ENCODE measurements at places on chromosomes 3 and 15.

DNA sequence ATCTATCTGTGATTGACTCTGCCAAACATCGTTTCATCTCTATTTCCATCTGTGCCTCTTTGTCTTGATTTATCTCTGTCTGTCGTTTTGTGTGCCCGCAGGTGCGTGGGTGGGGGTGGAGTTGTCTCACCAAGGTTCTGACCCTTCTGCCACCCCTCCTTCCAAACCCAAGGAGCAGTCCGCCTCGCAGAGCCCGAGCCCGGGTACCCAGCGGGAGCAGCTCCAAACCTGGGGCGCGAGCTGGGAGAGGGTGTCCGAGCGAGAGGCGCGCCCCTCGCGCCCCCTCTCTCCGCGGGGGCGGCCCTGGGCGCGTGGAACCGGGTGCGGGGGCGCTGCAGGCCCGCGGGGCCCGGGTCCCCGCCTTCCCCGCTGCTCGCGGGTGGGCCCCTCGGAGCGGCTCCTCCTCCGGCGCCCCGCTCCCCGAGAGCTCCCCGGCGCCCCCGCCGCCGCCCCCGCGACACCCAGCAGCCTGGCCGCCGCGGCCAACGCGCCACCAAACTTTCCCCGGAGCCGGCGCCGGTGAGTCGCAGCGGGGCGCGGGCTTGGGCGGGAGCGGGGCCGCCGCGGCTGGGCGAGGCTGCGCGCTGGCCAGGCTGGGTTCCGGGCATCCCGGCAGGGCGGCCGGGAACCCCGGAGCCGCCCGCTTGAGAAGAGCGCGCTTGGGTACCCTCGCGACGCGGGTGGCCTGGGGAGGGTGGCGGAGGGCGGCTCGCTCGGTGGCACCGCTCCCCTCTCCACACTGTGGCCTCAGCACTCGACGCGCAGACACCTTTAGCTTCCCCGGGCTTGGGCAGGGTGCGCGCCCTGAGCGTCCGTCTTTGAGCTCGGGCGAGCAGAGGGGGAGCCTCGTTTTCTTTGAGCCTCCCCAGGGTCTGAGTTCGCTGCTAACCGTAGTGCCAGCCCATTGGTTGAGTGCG, at the start of gene HRH1:
Gene HRH1, plus strand, starts transcription at position 458 of the 917 bp plus-strand sequence. CDS start 104,545 bp downstream, outside the sequence.
- peak; percentile 30 for DNase-seq

GRCh38 chr15:34952481-34952880, 17.1 kb downstream of the AQR start:
- no peak for DNase-seq

DNA sequence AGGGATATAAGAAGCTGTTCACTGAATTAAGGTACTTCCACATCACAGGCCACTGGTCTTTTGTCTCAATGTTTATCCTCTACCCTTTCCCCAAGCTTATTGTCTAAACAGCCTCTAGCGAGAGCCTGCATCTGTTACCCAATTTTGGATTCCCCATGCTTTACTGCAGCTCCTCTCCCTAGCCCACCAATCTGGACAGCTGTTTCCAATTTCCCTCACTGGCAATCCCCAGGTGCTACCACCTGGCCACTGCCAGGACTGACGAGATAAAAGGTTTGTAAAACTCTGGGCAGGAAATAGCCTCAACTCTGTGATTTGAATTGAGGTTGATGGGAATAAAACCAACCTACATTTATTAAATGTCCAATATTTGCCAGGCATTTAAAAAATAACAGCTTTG, 58.0 kb upstream of the TEX9 start:
- no peak for DNase-seq

DNA sequence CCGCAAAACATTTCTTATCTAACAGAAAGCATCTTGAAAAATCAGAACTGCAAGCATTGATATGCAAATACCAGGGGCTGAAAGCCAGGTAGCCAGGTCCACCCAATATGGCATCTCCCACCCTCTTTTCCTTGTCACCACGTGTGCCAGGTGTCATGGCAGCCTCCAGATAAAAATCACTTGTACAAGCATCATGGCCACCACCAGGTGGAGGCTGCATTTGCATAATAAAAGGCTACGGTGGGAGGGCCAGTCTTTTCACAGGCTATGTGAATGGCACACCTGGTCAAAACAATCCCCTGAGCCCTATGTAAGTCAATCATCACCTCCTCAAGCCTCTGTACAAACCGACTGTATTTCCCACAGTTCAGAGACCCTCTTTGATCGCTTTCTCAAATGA, 1233.1 kb upstream of the ALCAM start:
- DNase-seq, result no peak

DNA sequence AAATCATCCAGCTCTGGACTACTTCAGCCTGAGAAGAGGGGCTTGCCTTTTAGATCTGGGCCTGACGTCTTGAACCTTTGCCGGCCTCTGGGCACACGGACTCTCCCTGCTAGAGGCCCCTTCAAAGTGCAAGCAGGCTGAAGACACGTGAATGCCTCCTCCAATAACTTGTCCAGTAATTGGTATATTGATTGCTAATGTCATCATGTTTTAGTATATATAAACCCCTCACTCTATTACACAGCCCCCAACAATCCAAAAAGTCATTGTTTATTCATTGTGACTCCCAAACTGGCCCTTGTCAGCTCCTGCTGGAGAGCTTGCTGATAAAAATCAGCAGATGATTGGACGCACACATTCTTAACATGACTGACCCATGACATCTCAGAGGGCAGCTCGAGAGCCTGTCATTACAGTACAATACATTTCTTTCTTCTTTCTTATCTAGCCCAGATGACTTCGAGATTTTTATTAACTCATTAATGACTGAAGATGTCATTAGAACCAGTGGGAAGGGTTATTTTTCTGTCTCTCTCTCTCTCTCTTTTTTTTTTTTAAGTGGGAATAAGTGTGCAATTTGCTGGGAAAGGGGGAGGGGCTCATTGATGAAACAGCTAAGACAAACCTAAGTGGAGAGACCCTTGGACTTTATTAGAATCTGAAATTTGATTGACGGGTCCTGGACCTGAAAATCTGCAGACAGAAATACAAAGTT, 65.5 kb upstream of the NR2F2 start:
- DNase-seq, result peak; percentile 81

GRCh38 chr3:31743331-31744089, 210.8 kb downstream of the STT3B start:
- DNase-seq, result no peak

- no peak for DNase-seq
Observed at GRCh38 chr3:68210635-68211034, 556.2 kb upstream of the SUCLG2 start.

GRCh38 chr3:137105277-137105977, 147.6 kb downstream of the IL20RB start:
- peak; percentile 74 for DNase-seq

DNA sequence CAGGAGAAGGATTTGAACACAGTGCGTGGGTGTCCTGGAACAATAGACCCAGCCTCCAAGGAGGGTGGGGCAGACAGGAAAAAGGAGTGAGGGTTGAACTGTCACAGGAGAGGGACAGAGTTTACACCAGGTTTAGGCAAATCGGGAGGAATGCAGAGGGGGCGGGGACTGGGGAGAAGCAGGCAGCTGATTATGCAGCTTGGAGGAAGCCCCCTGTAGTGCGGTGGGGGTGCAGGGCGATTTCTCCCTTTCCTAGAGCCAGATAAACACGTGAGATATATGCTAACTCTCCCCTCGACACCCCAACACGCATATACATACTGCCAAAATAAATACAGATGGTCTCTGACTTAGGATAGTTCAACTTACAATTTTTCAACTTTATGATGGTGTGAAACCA, 108.6 kb upstream of the PRR20G start:
- DNase-seq, result no peak

- DNase-seq, result peak; percentile 49
Observed at GRCh38 chr15:96234109-96234892, 96.2 kb upstream of the NR2F2 start.

GRCh38 chr15:34613301-34613700, 29.9 kb upstream of the GOLGA8B start:
- no peak for DNase-seq

DNA sequence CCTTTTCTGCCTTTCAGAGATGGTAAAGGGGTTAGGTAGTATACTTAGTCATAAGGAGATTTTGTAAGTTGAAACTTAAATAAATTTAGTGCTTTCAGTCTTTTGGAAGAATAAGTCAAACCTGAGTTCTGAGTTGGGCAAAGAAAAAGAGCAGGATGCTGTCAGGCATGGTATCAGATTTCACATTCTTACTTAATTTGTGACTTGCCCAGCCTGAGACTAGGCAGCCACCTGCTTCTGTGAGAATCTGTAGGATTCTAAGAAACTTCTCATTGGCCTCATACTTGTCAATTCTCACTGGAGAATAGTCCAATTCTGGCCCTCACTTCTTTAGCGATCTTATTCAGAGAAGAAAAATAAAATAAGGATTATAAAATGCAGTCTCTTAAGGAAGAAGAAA, 577.5 kb downstream of the DIPK2A start:
- DNase-seq, result no peak

- DNase-seq, result no peak
Observed at GRCh38 chr3:191884132-191884531, 423.2 kb downstream of the PYDC2 start.

GRCh38 chr3:133753779-133754164, 7.6 kb downstream of the TF start:
- no peak for DNase-seq

DNA sequence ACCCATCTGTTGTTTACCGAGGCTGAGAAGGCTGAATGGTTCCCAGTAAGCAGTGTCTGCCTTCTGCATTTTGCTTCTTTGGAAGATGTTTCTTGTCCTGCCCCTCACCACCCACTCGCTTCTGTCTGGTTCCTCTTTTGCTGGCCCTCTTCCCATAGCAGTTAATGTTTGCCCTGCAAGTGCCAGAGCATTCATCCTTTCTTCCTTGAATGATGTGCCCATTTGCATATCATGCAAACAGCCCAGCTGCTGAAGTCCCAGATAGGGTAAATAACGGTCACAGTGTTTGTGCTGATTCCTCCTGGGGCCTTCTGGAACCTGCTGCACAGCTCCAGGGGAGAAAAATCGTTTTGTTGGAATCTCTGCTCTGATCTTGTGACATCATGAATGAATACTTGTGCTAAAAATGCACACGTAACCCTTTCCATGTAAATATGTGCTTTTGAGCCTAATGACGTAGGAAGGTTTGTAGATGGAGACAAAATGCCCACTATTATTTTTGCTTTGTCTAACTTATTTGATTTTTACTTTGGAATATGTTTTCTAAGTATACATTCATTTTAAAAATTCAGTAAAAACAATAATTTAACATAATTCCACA, 381.0 kb downstream of the SOX2 start:
- DNase-seq, result peak; percentile 30

GRCh38 chr15:62390791-62391640, 225.9 kb upstream of the C2CD4B start:
- DNase-seq, result peak; percentile 46

DNA sequence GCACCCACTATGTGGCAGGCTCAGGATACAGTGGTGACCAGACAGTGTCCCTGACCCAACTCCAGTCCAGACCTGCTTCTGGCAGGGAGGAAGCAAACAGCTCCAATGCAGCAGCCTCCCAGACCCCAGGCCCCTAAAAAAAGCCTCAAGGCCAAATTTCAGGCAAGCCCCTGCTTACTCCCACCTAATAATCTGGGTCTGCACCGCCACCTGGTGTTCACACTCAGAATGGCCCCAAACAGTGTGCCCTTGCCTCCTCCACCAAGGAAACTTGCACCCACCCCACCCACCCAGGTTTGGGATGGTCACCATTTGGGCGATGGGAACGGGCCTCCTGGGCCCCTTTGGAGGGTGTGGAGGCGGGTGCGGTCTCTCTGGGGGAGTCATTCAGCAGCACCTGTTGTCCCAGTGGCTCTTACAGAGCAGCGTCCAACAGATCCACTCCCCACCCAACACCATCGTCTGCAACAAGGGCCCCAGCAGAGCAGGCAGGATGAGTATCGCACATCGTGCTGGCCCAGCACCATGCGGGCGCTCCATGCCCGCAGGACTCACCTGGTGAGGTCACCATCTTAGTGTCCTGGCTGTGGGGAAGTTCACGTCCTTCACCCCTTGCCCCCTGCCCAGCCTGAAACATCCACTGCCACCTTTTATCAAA, 17.3 kb downstream of the C3orf18 start:
- peak; percentile 33 for DNase-seq

- DNase-seq, result no peak
Observed at GRCh38 chr3:12818773-12819172, 22.3 kb downstream of the CAND2 start.

DNA sequence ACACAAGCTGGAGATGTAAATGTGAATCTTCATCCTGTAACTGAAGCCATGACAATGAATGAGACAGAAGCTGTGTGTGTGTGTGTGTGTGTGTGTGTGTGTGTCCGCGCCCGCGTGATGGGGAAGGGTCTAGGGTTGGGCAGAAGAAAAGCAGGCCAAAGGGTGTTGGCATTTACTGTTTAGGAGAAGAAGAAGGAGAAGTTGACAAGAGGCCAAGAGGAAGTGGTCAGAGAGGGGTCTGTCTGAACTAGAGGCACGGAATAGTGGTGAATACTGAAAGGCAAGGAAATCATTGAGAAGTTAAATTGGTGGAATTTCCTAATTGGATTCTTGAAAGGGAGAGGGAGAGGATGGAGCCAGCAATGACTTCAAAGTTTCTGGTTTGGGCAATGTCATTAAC, 5.6 kb upstream of the NCEH1 start:
- no peak for DNase-seq
